Omental fat pad (tissue), 4 donors: ENCODE measurements at places on chromosomes 12 and 14.

- no peak for DNase-seq
These were observed 21.8 kb downstream of the MDM1 start for GRCh38 chr12:68310370-68310769.

DNA sequence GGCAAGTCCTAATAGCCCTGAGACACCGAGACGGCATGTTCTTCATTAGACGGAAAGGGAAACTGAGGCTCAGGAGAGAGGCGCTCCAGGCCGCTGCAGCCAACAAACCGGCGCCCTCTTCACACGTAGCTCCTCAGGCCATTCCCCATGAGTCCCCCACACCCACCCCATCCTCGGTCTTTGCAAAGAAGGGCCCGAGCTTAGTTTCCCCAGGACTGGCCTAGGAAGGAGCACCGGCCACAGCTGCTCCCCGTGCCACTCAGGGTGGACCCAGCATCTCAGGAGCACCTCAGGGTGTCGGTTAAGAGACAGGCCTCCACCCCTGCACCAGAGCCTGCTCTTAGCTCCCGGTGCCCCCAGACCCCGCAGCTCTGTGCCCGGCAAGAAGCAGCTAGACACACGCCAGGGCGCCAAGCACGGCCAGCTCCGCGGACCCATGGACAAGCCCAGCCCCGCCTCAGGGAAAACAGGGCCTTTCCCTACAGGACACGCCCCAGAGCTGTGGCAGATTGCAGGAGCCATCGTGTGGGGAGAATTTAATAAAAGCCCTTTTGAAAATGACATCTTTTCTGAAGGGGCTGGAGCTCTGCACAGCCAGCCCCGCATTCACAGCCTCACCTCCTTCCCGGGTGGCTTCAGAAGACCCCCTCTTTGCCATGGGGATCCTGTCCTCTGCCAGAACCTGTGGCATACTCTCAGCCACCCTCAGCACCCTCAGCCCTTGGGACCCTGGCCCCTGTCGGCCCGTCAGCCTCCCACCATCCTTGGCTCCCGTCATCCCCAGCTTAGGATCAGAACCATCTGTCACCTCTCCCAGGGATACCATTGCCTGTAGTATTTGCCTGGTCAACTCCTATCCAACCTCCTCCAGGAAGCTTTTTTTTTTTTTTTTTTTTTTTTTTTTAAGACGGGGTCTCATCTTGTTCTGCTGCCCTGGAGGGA is 59.7 kb downstream of the LGMN start:
- DNase-seq = no peak

- DNase-seq = no peak
These were observed 124.1 kb downstream of the PAPOLA start for GRCh38 chr14:96626121-96626768.

GRCh38 chr12:112182499-112182898 is 57.1 kb downstream of the TRAFD1 start:
- DNase-seq = no peak

DNA sequence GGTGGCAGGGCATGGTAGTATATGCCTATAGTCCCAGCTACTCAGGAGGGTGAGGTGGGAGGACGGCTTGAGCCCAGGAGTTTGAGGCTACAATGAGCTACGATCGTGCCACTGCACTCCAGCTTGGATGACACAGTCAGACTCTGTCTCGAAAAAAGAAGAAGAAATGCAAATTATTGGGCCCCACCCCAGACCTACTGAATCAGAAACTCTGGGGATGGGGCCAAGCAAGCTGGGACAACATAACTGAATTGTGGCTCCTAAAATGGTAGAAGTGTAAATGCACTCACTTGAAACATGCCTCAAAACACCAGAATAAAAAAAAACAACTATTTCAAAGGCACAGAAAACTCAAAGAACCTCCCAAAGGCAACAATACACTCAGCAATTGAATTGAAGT is 37.0 kb downstream of the CIT start:
- no peak for DNase-seq

DNA sequence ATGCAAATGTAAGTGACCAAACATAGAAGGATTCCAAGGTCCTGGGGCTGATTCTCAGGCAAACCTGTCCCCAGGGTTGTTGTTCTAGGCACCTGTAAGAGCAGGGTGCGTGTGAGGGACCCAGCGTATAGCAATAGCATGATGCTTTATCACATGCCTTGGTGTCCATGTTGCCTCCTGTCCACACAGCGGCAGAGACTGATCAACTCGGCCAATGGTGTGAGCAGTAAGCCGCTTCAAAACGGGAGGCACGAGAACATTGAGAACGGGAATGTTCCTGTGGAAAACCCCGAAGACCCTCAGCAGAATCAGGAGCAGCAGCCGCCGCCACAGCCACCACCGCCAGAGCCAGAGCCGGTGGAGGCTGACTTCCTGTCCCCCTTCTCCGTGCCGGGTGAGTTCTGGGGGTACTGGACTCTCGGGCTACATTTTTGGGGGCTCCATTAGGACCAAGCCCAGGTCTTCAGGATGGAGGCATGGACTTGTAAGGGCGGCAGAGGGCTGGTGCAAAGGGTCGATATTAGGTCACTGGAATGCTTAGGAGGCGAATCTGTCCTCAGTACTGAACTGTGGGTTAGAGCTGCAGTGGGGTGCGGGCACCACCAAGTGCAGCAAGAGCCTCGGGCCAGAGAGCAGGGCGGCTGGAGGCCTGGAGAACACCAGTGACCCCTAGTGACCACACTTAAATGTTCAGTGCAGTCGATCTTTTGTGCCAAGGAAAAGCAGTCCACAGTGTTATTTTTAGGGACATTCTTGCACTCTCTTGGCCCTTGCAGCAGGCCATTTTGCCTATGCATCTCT is 57.2 kb upstream of the RIN3 start:
- DNase-seq = no peak

GRCh38 chr12:70842136-70842535 is 78.4 kb downstream of the PTPRR start:
- DNase-seq = no peak

DNA sequence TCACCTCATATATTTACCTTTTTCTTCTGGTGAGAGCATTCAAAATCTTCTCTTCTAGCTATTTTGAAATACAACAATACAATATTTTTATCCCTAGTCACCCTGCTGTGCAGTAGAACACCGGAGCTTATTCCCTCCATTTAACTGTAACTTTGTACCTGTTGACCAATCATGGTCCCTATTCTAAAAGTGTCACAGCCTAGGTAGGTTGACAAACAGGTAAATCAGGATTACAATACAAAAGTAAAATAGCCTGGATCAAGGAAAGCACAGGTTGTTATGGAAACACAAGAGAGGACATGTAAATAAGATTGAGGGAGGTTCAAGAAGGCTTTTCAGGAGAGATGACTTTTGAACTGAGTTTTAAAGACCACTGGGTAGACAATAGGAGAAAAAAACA is 670.9 kb downstream of the DIO2 start:
- DNase-seq = no peak
